Fibroblast of upper back skin (primary cell): ENCODE measurements at places on chromosomes 5 and 9.

DNA sequence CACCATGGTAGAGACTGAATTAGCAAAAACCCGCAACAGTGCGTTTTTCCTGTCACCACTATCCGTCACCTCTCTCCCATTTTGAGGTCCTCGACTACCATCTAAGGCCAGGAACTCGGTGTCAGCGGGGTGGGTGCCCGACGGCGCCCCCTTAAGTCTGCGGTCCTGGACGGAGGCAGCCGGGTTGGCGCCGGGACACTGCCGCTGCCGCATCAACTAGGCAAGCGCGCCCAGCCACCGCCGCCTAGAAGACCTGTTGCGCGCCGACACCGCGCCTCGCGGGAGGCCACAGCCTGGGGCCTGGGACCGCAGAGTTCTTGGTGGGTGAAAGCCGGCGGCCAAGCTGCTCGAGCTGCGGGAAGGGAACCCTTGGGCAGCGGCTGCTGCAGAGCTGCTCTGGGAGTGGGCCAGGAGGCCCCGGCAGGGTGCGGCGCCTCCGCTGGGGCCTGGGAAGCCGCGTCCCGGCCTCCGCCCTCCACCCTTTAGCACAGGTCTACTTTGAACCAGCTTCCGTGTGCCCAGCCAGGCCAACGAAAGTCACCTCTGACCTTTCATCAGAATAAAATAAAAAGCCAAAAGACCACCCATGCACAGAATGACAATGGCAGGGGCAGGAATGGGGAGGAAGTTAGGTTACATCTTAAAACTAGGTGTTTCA, 3.5 kb downstream of the FOXB2 start:
- DNase-seq: no peak

DNA sequence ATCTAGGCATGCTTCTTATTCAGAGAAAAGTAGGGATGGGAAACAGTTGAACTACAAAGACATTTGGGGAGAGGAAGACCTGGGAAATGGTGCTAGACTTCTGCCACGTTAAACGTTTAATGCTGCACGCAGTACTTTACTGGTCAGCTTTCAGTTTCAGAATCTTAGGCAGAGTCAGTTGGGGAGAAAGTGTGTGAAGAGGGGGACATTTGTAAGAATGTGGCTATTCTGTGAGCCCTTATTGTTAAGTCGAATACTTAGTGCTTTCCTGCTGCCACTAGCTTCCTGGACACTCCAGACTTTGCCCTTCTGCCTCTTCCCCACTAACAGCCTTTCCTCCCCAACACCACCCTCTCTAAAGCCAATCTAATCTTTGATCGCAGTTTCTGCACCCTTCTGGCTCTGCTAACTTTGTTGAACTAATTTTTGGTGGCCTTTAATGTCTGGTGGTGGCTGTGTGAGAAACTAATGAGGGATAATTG, 6.1 kb downstream of the CYSTM1 start:
- no peak for DNase-seq

GRCh38 chr5:173734716-173735115, 118.3 kb upstream of the BOD1 start:
- no peak for DNase-seq

- no peak for DNase-seq
Measured at GRCh38 chr5:15634591-15635288, 134.8 kb downstream of the FBXL7 start.

DNA sequence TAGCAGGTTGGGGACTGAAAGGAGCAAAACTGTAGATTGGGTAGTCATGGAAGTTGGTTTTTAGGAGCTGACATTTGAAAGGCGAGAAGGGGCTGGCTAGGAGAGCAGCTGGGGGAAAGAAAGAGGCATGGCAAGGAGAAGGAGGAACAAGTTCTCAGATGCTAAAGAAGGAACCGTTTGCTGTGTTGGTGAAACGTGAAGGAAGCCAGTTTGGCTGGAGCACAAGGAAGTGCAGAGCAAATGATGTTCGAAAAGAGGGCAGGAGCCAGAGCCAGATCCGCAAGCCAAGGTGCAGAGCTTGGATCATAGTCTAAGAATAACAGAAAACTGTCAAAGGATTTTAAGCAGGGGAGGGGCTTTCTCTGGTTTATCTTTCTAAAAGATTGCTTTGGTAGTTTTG, 276.6 kb downstream of the ASTN2 start:
- no peak for DNase-seq

DNA sequence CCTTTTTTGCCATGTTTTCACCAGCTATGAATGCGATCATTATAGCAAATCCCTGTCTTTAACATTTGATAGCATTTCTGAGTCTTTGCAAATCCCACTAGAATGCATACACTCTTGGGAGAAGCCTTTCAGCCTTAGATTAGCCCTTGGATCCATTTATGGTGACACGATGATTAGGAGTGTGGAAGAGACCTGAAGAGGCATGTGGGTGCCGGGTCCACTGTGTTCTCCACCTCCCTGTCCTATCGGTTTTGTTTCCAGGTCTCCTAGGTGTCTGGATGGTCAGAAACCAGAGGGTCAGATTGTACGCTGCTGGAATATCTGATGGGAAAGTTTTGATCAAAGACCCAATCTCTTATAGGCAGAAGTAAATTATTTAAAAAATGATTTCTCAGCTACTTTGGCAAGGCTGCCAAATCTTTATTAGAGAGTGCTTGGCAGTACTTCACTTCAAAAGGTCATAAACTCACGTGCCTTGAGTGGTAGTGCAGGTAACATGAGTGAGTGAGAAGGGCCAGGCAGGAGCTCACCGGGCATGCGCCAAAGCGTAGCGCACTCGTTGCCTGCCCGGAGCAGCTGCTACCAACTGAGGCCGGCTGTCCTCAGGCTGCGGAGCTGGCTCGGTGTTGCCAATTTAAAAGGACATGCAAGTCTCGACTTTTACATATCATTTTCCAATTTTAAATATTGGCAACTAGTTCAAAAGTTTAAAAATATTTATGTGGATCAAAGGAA, 51.3 kb downstream of the PCSK5 start:
- no peak for DNase-seq

GRCh38 chr5:14414007-14414406, 167.6 kb upstream of the OTULINL start:
- DNase-seq: no peak

GRCh38 chr9:95807326-95807947, 68.1 kb upstream of the ERCC6L2 start:
- DNase-seq: no peak

DNA sequence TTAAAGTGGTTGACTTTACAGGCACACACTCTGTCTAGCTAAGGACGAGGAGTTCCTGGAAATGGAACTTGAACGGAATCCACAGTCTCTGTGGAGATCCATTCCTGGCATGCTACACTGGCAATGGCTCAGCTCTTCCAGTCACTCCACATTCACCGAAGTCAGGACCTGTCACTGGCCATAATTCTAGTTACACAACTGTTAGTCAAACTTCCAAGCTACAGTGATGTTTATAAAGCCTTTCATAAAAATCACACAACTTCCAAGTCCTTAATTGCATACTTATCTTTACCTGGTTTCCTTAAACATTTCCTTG, 15.7 kb downstream of the CDC14B start:
- no peak for DNase-seq

- DNase-seq: no peak
Measured at GRCh38 chr9:101139082-101139481, 110.6 kb downstream of the PLPPR1 start.

- no peak for DNase-seq
Measured at GRCh38 chr5:160291467-160291866, 20.9 kb downstream of the CCNJL start.

DNA sequence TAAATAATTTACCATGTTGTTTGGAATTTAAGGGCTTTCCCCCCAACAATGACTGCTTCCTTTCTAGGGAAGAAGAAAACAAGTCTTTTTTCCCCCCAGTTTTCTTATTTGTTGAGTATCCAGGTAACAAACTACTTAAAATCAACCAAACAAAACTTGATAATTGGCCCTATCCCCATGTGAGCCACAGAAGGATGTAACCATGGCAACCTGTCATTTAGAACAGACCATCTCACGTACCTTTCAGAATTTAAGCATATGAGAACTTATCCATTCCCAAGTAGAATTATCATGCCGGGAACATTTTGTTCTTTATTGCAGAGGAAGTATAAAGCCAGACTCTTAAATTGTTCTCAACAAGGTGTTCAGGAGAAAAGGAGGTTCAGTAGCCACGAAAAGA, 392.3 kb downstream of the CETN3 start:
- DNase-seq: no peak

- DNase-seq: no peak
Measured at GRCh38 chr5:14353726-14354474, 210.8 kb downstream of the TRIO start.

GRCh38 chr5:132439521-132440089, 51.0 kb downstream of the IRF1 start:
- DNase-seq: peak; percentile 94
